ENCODE measurements at places on chromosomes 4 and X. TPM values are rescaled to one million over a fixed set of nuclear protein-coding genes. Genes with fewer than 3 reads are reported as not detected.

- no peak for DNase-seq
- H3K4me1 ChIP-seq: no peaks in the 10 kb centered on the region
- no peaks in the 10 kb centered on the region for H3K36me3 ChIP-seq
- H3K27me3 ChIP-seq: no peaks in the 10 kb centered on the region
- H3K27ac ChIP-seq: no peak overlapping the region
Measured at GRCh38 chr4:87192145-87192919, 28.1 kb downstream of the KLHL8 start.

DNA sequence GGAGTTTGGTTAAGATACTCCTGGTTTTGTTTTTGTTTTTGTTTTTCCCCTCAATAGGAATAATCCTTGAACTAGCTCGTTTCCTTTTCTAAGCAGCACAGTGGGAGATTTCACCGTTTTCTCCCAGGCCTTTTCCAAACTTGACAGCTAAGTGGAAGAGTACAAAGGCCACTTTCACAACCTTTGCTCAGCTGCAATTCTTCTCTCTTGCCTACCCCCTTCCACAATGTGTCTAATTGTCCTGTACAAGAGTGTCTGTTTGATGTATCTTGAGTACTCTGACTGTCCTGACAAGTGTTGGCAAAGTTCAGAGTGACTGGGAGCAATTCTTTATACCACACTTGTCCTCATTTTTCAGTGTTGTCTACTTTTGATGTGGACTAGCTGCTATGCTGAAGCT, 674.3 kb upstream of the AMOT start:
- peak; percentile 10 for DNase-seq
- H3K27me3 ChIP-seq: no peaks in the 10 kb centered on the region
- H3K4me3 ChIP-seq: no peak overlapping the region
- peaks cover 6% of the 10 kb centered on the region for H3K4me1 ChIP-seq
- H3K27ac ChIP-seq: peak overlapping the region; percentile 15
- H3K36me3 ChIP-seq: no peaks in the 10 kb centered on the region

DNA sequence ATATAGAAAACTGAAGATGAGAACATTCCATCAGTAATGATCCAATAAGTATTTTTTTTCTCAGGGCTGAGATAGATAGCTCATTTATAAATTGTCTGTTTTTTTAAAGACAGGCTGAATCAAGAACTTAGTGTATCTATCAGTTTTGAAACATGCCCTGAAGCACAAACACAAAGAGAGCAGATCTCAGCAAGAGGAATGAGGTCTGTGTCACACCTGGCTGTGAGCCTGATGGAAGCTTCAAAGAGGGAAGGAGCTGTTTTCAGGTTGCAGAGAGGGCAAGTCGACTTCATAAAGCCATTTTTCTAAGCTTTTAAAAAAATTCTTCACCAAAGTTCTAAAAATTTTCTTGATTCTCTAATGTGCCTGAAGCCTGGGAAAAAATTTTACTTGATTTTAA, 434.9 kb downstream of the PDGFC start:
- no peaks in the 10 kb centered on the region for H3K4me1 ChIP-seq
- H3K27ac ChIP-seq: no peak overlapping the region
- no peak overlapping the region for H3K4me3 ChIP-seq
- DNase-seq: no peak

DNA sequence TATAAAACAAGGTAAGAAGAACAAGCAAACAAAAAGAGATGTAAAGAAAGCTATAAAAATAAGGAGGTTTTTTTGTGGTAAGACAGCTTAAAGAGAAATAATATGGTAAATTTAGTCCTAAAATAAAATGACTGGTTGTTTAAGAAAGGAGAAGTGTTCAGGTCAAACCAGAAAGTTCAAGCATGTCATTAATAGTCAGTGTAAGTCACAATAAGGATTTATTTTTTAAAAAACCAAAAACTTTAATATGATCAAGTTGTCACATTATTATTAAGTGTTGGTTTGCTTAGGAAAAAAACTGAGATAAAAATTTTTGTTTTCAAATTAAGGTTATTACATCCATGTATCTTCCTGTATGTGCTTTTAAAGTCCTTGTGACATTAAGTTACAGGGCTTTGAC, 19.1 kb downstream of the ASIC5 start:
- DNase-seq: no peak
- H3K36me3 ChIP-seq: no peaks in the 10 kb centered on the region
- H3K27me3 ChIP-seq: no peaks in the 10 kb centered on the region
- no peak overlapping the region for H3K27ac ChIP-seq
- H3K4me1 ChIP-seq: no peaks in the 10 kb centered on the region

- H3K36me3 ChIP-seq: no peaks in the 10 kb centered on the region
- H3K27me3 ChIP-seq: no peaks in the 10 kb centered on the region
- DNase-seq: no peak
- H3K4me1 ChIP-seq: peaks cover 34% of the 10 kb centered on the region
- no peak overlapping the region for H3K4me3 ChIP-seq
Measured at GRCh38 chr4:128308986-128309385, 21.4 kb upstream of the PGRMC2 start.

- H3K4me1 ChIP-seq: no peaks in the 10 kb centered on the region
- H3K4me3 ChIP-seq: no peak overlapping the region
- H3K27me3 ChIP-seq: no peaks in the 10 kb centered on the region
Measured at GRCh38 chr4:115660465-115660864, 547.0 kb upstream of the NDST4 start.

DNA sequence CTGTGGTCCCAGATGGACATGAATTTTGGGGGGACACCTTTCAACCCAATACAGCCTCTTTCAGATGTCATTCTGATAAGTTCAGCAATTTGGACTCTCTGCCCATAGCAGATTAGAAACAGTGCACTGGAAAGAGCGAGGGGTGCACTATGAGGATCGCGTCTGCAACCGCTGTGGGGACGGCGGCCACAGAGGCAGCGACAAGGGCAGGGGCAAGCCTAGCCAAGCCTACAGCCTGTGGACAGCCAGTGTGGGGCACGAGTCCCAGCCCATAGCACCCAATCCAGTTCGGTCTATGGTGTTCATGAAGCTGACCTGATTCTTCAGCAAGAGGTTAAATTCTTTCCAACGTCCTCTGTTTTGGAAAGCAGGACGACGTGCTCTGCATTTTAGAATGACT, 9.7 kb upstream of the NSG1 start:
- H3K4me1 ChIP-seq: no peaks in the 10 kb centered on the region
- DNase-seq: no peak
- no peaks in the 10 kb centered on the region for H3K36me3 ChIP-seq

DNA sequence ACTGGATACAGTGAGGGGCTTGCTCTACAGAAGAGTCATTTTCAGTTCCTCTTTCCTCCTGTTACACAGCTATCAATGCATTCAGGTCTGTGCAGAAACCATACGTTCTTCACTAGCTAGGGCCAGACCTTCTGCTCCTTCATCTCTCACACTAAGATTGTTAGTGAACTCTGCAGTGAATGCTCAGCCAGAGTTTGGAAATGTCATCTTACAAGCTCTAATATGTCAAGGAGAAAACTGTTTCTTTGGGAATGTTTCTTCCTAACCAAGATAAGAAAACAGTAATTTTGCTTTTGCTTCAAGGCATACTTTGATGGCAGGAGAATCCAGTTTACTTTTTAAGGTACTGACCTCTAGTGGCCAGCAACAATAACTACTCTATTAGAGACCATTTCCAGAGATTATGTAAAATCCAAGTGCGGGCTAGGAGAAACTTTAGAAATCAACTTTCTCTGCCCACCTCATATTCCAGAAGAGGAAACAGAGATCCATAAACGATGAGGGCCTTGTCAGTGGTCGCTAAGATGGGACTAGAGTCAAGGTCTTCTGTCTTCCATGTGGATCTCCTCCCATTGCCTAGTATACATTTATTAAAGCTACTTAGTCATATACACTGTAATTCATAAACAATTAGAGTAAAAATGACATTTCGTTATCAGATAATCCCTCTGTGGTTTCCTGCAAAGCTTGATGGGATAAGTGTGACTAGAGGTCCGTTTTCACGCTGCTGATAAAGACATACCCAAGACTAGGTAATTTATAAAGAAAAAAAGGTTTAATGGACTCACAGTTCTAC, 12.1 kb upstream of the CC2D2A start:
- peak overlapping the region; percentile 17 for H3K27ac ChIP-seq
- peak; percentile 64 for DNase-seq
- H3K27me3 ChIP-seq: no peaks in the 10 kb centered on the region
- H3K4me3 ChIP-seq: no peak overlapping the region

GRCh38 chrX:95885074-95885473, 799.6 kb upstream of the DIAPH2 start:
- H3K4me3 ChIP-seq: no peak overlapping the region
- H3K36me3 ChIP-seq: no peaks in the 10 kb centered on the region
- H3K27ac ChIP-seq: no peak overlapping the region
- H3K4me1 ChIP-seq: peaks cover 6% of the 10 kb centered on the region
- no peaks in the 10 kb centered on the region for H3K27me3 ChIP-seq

- no peak overlapping the region for H3K4me3 ChIP-seq
- DNase-seq: no peak
- H3K27ac ChIP-seq: no peak overlapping the region
- H3K27me3 ChIP-seq: no peaks in the 10 kb centered on the region
- H3K36me3 ChIP-seq: no peaks in the 10 kb centered on the region
- H3K4me1 ChIP-seq: peaks cover 9% of the 10 kb centered on the region
Measured at GRCh38 chr4:123300222-123301039, 96.2 kb upstream of the SPRY1 start.

GRCh38 chr4:38077791-38078489, 117.7 kb downstream of the PTTG2 start:
- H3K4me1 ChIP-seq: peaks cover 8% of the 10 kb centered on the region
- H3K27me3 ChIP-seq: no peaks in the 10 kb centered on the region
- no peaks in the 10 kb centered on the region for H3K36me3 ChIP-seq

GRCh38 chrX:31293409-31293808, 221.6 kb upstream of the FTHL17 start:
- no peaks in the 10 kb centered on the region for H3K27me3 ChIP-seq
- H3K4me3 ChIP-seq: no peak overlapping the region
- no peak overlapping the region for H3K27ac ChIP-seq
- H3K4me1 ChIP-seq: no peaks in the 10 kb centered on the region

GRCh38 chr4:83855044-83855443, 319.1 kb downstream of the GPAT3 start:
- no peaks in the 10 kb centered on the region for H3K36me3 ChIP-seq
- DNase-seq: no peak
- no peak overlapping the region for H3K4me3 ChIP-seq
- peaks cover 6% of the 10 kb centered on the region for H3K4me1 ChIP-seq
- H3K27ac ChIP-seq: no peak overlapping the region

DNA sequence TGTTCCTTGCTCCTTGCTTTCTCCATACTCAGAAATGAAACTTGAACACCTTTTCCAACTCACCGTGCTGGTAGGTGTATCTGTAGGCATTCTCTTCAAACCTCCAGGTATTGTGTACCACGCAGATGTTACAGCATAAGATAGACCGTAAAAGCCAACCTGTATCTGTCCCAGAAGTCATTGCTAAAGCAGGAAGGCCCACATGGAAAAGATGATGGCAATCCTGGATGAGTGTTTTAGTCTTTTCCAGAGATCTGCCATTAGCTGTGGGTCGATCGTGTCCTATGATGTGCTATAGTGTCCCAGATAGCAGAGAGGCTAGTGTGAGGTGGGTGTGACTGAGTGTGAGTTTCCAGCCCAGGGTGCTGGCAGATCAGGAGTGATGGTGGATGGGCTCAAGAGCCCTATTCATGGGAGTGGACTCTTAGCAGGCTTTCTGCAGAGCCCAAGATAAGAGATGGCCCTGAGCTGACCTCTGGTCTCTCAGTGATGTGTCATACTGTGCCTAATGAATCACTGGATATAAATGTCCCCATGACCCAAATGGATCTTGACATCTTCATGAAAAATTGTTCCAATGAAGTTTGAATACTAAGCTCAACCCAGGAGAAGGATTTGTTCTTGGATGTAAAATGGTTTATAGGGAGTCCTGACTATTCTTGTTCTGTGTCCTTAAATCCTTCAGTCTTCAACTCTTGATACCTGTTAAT, 69.1 kb upstream of the WDR1 start:
- DNase-seq: no peak
- H3K27me3 ChIP-seq: no peaks in the 10 kb centered on the region
- no peak overlapping the region for H3K4me3 ChIP-seq
- H3K27ac ChIP-seq: peak overlapping the region; percentile 86

GRCh38 chr4:87109121-87109520, 111.3 kb downstream of the KLHL8 start:
- H3K27me3 ChIP-seq: no peaks in the 10 kb centered on the region
- peak overlapping the region; percentile 76 for H3K27ac ChIP-seq
- H3K4me1 ChIP-seq: peaks cover 12% of the 10 kb centered on the region
- no peak for DNase-seq

- H3K4me1 ChIP-seq: no peaks in the 10 kb centered on the region
- H3K36me3 ChIP-seq: no peaks in the 10 kb centered on the region
- DNase-seq: no peak
- no peak overlapping the region for H3K27ac ChIP-seq
Measured at GRCh38 chrX:41885724-41886123, 37.6 kb downstream of the CASK start.

DNA sequence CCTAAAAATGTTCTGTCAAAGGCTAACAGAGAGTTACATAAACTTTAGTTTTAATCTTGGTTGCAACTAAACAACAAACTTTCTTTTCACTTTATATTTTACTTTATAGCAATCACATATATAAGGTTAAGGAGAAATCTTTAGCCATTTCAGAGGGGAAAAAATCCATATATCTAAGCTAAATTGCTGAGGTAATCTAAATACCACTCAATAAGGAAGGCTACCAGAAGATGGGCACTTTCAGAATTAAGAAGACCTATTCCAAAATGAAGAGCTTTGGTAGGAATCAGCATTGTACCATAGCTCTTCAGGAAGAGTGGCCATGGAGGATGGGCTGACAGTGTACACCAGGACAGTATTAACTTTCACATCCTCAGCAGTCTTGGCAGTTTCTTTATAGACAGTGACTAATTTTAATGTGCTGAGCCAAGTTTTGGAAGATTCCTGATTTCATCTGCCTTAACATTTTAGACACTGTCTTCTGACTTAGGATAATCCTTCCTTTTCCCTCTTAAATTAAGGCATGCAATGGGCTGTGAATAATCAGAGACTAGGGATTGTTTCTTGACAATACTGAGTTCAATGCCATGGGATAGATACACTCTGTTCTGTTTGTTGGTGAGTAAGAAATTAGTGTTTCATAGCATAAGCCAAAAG, 7.1 kb downstream of the FAT4 start:
- DNase-seq: no peak
- H3K36me3 ChIP-seq: no peaks in the 10 kb centered on the region

- H3K4me1 ChIP-seq: no peaks in the 10 kb centered on the region
- no peaks in the 10 kb centered on the region for H3K27me3 ChIP-seq
- no peaks in the 10 kb centered on the region for H3K36me3 ChIP-seq
- no peak for DNase-seq
Measured at GRCh38 chr4:148812101-148812500, 369.9 kb upstream of the NR3C2 start.

DNA sequence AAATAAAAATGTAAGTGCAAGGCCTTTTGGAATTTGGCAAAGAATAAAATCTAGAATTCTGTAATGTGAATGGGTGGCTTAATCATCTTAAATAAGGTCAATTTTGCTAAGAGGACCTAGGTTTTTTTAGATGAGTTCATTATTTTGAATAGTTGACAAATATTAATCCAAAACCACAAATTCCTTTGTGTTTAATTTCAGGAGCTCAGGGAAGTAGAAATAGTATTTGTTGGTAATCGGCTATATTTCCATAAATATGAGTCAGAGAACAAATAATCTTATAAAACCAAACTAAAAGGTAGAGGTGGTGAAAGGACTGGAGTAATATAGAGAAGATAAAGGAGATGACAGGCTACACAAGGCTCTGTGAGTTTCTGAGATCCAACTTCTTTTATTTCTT, 190.4 kb upstream of the TLL1 start:
- H3K27me3 ChIP-seq: no peaks in the 10 kb centered on the region
- no peak overlapping the region for H3K27ac ChIP-seq
- no peak overlapping the region for H3K4me3 ChIP-seq
- H3K36me3 ChIP-seq: no peaks in the 10 kb centered on the region
- H3K4me1 ChIP-seq: no peaks in the 10 kb centered on the region

Gene PRRG1
- 13.4 TPM for total RNA-seq

Gene TBC1D14
- 46.1 TPM for total RNA-seq

Gene ETDB
- total RNA-seq: not detected

Gene CPE
- total RNA-seq: 204 TPM

Gene SLC6A14
- total RNA-seq: not detected
